Sigmoid colon (tissue), 7 donors: ENCODE measurements at places on chromosomes 16 and 17. TPM values are rescaled to one million over a fixed set of nuclear protein-coding genes. Genes with fewer than 3 reads are reported as not detected.

DNA sequence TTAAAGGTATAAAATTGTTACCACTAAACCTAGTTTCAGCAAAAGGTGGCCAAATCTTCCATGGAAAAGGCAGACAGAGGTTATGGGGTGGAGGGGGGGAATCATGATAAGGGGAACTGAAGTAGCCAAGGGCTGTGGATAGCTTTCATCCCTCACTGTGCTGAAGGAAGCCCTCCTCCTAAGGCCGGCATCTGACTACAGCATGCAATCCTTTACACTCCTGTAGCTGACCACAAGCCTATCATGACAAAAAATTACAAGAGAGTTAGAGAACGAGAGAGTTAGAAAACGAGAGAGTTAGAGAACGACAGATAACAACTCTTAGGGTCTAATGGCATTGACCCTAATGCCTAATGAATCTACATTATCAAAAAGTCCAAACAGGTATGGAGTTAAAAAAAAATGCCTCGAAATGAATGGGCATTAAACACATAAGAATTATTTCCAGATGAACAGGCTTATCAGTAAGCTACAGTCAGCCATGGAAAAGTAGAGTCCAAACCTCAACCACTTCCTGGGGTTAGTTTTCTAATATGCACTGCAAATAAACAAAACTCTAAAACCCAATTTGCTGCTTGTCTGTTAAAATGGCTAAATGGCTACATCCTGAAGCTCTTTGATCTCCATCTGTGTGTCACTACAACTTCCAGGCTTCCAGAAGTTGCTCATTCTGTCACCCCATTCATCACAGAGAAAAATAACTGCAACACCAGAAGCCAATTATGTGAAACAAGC is 29.7 kb downstream of the DUSP14 start:
- no peak for DNase-seq

Gene MT3
- total RNA-seq: not detected

- peak; percentile 53 for DNase-seq
Measured at GRCh38 chr17:82929011-82929622, 89.3 kb upstream of the ZNF750 start.

GRCh38 chr17:45794840-45795239 is 10.7 kb downstream of the CRHR1 start:
- no peak for DNase-seq

Gene KCNJ12
- total RNA-seq: 0.54 TPM

- peak; percentile 82 for DNase-seq
Measured at GRCh38 chr17:7477392-7478275, 1.8 kb downstream of the ZBTB4 start.

- no peak for DNase-seq
Measured at GRCh38 chr17:29723278-29724047, 100.8 kb upstream of the CORO6 start.

Gene ATP6V0C
- total RNA-seq: 37.9 TPM

Gene CLEC18A
- not detected for total RNA-seq

Gene ABCA9
- total RNA-seq: 11.1 TPM

Gene SLC6A4
- not detected for total RNA-seq

DNA sequence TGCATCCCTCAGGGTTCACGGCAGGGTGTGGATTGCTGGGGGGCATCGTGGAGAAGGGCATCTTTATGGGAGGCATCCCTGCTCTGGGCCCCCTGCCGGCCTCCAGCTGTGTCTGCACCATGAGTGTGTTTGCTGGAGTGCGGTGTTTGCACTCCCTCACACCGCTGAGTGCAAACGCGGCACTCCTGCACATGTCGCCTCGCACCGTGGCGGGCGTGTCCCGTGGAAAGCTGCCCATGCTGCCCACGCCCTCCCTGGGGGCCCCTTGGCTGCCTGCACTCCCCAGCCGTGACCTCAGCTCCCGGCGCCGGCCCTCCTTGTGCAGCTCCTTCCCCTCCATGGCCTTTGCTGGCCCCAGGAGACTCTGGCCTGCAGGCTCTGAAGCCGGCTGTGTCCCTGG is 74.6 kb upstream of the ZNF750 start:
- DNase-seq: no peak

DNA sequence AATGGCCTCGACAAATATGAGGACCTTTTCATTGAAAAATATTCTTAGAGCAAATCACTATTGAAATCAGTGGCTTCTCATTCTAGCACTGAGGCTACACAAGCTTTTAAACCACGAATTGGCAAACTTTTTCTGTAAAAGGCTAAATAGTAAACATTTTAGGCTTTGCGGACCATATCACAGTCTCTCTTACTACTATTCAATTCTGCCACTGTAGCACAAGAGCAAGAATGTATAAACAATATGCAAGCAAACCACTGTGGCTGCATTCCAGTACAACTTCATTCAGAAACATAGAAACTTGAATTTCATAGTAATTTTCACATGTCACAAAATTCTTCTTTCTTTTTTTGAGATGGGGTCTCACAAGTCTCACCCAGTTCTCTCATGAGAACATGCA is 49.1 kb downstream of the PHLPP2 start:
- no peak for DNase-seq

Gene SLC9A5
- total RNA-seq: 1.1 TPM

Gene ALOX15
- total RNA-seq: 0.28 TPM

Gene HCRT
- not detected for total RNA-seq
